ENCODE measurements at places on chromosomes 11 and 22. TPM values are rescaled to one million over a fixed set of nuclear protein-coding genes. Genes with fewer than 3 reads are reported as not detected.
A peak's percentile ranks its signal among the peaks of the same experiment; 100 is the strongest.

GRCh38 chr22:27194096-27194748 is 536.8 kb downstream of the MIAT start:
- H3K4me3 ChIP-seq, result no peak overlapping the region
- no peak for DNase-seq
- H3K27me3 ChIP-seq, result no peaks in the 10 kb centered on the region
- H3K36me3 ChIP-seq, result no peaks in the 10 kb centered on the region

DNA sequence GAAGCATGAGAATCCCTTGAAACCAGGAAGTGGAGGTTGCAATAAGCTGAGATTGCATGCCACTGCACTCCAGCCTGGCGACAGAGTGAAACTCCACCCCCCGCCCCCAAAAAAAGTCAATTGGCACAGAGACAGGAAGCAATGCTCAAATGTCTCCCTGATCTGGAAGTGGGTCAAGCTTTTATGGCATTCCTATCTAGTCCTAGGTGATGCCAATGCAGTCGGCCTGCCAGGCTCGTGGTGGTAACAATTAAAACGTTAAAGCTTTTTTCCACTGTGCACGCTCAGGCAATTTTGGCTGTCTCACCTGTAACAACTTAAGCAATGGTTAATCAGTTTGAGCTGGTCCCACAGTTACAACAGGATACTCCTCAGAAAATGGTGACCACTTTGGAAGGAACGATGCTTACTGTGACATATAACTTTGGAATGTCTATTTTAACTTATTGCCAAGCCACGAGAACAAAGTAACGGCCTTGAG is 18.9 kb upstream of the PISD start:
- peaks cover 10% of the 10 kb centered on the region for H3K4me1 ChIP-seq
- H3K27ac ChIP-seq, result peak overlapping the region; percentile 48
- no peak for DNase-seq
- peaks cover 8% of the 10 kb centered on the region for H3K36me3 ChIP-seq
- no peak overlapping the region for H3K4me3 ChIP-seq

DNA sequence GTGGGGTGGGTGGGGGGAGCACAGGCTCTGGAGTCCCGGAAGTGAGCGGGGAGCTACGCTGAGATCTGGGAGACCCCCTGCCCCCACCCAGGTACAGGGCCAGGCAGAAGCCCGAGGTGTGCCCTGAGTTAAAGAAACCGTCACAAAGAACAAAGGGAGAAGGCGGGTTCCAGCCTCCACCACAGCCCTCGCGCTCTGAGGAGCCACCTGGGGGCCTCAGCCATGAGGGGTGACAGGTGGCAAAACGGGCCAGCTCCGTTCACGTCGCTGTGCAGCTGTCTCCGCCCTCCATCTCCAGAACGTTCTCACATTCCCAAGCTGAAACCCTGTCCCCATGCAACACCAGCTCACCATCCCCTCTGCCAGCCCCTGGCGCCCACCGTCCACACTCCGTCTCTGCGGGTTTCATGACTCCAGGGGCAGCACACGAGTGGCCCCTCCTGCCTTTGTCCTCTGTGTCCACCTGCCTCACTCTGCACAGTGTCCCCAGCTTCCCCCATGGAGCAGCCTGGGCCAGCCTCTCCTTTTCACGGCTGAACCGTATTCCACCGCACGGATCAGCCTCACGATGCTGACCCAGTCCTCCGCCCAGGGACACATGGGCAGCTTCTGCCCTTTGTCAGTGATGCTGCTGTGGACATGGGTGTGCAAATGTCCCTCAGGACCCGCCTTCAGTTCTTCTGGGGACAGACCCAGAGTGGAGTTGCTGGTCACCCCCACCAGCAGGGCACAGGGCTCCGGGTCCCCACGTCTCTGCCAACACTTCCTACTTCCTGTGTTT is 1.7 kb upstream of the MUC5B start:
- H3K27ac ChIP-seq, result no peak overlapping the region
- no peak for DNase-seq
- H3K4me3 ChIP-seq, result no peak overlapping the region

GRCh38 chr11:72617080-72617762 is 57.0 kb downstream of the PDE2A start:
- H3K27ac ChIP-seq, result no peak overlapping the region
- H3K36me3 ChIP-seq, result no peaks in the 10 kb centered on the region
- H3K4me1 ChIP-seq, result no peaks in the 10 kb centered on the region
- no peak for DNase-seq

DNA sequence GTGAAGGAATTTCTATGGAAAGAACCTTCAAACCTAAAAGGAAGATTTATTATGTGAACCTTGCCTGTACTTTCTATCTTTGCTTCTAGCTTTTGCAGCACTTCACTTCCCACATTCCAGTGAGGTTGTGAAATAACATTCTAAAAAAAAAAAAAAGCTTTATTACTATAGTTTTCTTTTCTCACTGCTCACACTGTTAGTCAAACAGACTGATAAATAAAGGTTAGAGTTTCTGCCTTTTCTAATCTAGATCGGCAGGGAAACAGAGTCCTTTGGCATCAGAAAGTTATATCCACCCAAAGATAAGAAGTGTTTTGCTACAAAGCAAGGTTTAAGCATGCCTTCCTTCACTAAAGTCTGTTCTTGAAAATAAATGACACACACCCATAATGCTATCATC is 2.8 kb downstream of the AAMDC start:
- peaks cover 35% of the 10 kb centered on the region for H3K4me1 ChIP-seq
- H3K27ac ChIP-seq, result peak overlapping the region; percentile 2
- no peaks in the 10 kb centered on the region for H3K27me3 ChIP-seq
- no peak overlapping the region for H3K4me3 ChIP-seq
- no peak for DNase-seq

DNA sequence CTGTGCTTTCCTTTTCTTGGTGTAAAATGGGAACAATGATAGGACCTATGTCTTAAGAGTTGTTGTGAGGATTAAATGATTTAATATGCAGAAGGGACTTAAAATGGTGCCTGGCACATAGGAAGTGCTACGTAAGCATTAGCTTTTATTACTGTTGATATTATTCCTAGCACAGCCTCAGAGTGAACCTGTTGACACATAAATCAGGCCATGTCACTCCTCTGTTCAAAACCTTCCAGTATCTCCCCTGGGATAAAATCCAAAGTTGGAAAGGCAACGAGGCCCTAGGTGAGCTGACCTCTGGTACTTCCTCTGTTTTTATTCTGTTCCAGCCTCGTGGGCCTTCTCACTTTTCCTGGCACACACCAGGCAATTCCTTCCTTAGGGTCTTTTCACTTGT is 108.8 kb upstream of the CADM1 start:
- H3K27me3 ChIP-seq, result no peaks in the 10 kb centered on the region
- no peaks in the 10 kb centered on the region for H3K4me1 ChIP-seq
- H3K4me3 ChIP-seq, result no peak overlapping the region
- no peak for DNase-seq
- H3K27ac ChIP-seq, result no peak overlapping the region
- no peaks in the 10 kb centered on the region for H3K36me3 ChIP-seq

DNA sequence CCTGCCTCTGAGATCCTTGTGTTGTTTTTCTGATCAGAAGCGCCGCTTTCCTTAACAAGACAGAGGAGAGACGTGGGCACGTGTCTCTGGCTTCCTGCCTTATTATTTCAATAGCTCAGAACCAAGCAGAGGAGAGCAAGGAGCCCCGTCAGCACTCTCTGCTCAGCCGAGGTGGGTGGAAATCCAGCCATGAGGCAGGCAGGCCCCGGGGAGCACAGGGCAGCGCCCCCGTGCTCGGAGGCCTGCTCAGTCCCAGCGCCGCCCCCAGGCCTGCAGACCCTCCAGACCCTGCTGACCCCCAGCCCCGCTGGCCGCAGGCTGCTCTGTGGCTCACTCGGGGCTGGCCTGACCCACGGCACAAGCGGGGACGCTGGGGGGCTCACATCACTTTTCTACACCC is 162.8 kb downstream of the BRD1 start:
- H3K4me3 ChIP-seq, result no peak overlapping the region
- no peaks in the 10 kb centered on the region for H3K36me3 ChIP-seq
- no peaks in the 10 kb centered on the region for H3K4me1 ChIP-seq
- no peak for DNase-seq
- H3K27ac ChIP-seq, result no peak overlapping the region

GRCh38 chr11:130694488-130695045 is 221.7 kb downstream of the SNX19 start:
- H3K4me3 ChIP-seq, result no peak overlapping the region
- no peaks in the 10 kb centered on the region for H3K4me1 ChIP-seq
- H3K27ac ChIP-seq, result no peak overlapping the region

- H3K27ac ChIP-seq, result no peak overlapping the region
- no peak overlapping the region for H3K4me3 ChIP-seq
- no peaks in the 10 kb centered on the region for H3K27me3 ChIP-seq
Measured at GRCh38 chr22:22045571-22046335, 63.2 kb upstream of the TOP3B start.

- H3K4me1 ChIP-seq, result peaks cover 15% of the 10 kb centered on the region
- H3K36me3 ChIP-seq, result peaks cover 22% of the 10 kb centered on the region
- DNase-seq, result peak; percentile 59
- no peaks in the 10 kb centered on the region for H3K27me3 ChIP-seq
- H3K4me3 ChIP-seq, result no peak overlapping the region
Measured at GRCh38 chr11:10770626-10771254, 19.7 kb downstream of the CTR9 start.

DNA sequence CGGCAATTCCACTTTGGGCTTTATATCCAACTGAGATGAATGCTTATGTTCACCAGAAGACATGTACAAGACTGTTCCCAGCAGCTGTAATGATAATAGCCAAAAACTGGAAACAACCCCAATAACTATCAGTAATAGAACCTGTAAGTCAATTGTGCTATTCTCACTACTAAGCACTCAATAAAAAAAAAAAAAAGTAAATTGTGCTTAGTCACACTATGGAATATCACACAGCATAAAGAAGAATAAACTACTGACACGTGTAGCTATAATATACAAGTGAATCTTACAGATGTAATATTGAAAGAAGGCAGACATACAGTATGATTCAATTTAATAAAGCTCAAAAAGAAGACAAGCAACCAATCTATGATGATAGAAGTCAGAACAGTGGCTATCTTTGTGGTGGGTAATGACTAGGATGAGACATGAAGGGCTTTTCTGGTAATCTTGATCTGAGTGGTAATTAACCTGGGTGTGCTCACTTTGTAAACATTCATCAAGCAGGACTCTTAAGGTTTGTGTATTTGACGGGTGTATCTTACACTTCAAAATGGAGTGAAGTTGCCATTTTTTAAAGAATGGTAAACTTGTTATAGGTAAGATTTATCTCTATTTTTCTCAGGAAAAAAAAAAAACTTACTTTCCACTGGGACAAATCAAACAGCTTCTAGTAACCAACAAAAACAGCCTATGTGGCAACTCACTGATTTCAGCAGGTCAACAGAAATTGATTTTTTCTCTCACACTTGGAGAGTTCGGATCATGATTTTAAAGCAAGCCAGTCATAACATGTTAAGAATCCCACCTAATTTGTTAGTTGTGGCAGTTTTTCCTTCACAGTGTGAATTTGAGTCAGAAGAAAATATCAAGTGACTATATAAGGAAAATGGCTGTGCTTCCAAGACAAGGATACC is 84.2 kb downstream of the CCDC83 start:
- H3K27me3 ChIP-seq, result no peaks in the 10 kb centered on the region
- no peak overlapping the region for H3K27ac ChIP-seq
- no peaks in the 10 kb centered on the region for H3K4me1 ChIP-seq

DNA sequence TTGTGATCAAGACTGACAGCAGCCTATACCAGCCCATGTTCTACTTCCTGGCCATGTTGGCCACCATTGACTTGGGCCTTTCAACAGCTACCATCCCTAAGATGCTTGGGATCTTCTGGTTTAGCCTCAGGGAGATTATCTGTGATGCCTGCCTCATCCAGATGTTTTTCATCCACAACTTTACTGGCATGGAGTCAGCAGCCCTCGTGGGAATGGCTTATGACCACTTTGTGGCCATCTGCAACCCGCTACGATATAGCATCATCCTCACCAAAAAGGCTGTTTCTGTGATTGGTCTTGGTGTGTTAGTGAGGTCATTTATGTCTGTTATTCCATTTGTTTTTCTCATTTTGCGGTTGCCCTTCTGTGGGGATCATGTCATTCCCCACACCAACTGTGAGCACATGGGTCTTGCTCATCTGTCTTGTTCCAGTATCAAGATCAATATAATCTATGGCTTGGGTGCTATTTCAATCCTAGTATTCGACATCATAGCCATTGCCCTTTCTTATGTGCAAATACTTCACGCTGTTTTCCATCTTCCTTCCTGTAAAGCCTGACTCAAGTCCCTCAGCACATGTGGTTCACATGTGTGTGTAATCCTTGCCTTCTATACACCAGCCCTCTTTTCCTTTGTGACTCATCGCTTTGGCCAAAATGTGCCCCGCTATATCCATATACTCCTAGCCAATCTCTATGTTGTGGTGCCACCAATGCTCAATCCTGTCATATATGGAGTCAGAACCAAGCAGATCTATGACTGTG is 23.6 kb downstream of the OR52E1 start:
- no peak overlapping the region for H3K27ac ChIP-seq
- no peaks in the 10 kb centered on the region for H3K4me1 ChIP-seq
- no peak overlapping the region for H3K4me3 ChIP-seq

GRCh38 chr11:48114740-48115139 is 101.9 kb upstream of the OR4B1 start:
- peaks cover 6% of the 10 kb centered on the region for H3K4me1 ChIP-seq
- H3K36me3 ChIP-seq, result no peaks in the 10 kb centered on the region
- no peak overlapping the region for H3K4me3 ChIP-seq
- H3K27ac ChIP-seq, result no peak overlapping the region
- H3K27me3 ChIP-seq, result no peaks in the 10 kb centered on the region
- no peak for DNase-seq

DNA sequence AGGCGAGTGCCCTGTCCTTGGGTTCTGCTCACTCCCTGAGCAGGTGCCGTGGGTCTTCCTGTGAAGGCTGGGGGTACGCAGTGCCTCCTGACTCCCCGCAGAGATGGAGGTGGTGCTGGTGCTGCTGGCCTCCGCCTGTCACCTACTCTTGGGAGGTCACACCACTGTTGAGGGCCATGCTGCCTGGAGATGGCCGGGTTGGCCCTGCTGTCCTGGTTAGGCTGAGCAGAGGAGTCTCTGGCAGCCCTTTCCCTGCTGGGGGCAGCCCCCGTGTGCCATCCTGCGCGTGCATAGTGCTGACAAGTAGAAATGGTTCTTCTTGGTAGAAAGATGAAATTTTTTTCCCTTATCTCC is 49.6 kb downstream of the MUC6 start:
- no peak overlapping the region for H3K27ac ChIP-seq
- H3K4me1 ChIP-seq, result no peaks in the 10 kb centered on the region
- no peak for DNase-seq
- no peak overlapping the region for H3K4me3 ChIP-seq

DNA sequence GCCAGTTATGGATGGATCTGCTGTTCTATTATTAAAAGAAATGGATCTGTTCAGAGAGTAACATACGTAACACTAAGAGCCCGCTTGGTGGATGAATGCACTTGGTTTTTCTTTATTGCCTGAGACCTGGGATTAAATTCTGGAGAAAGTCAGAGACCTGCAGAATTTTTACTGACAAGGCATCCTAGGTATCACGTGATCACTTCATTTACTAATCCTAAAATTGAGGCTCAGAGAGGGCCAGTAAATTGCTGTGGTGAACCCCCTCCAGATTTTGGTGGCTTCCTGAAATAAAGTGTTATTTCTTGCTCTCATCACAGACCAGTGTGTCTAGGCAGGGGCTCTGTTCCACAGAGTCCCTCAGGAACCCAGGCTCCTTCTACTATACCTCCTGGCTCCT is 187.9 kb upstream of the LARGE1 start:
- H3K27me3 ChIP-seq, result peaks cover 9% of the 10 kb centered on the region
- no peaks in the 10 kb centered on the region for H3K36me3 ChIP-seq
- no peaks in the 10 kb centered on the region for H3K4me1 ChIP-seq
- H3K4me3 ChIP-seq, result no peak overlapping the region
- DNase-seq, result no peak

CCDC87 gene
- total RNA-seq, result not detected

LARGE2 gene
- total RNA-seq, result 14.5 TPM

CNTF gene
- total RNA-seq, result 1.3 TPM

MUC5B gene
- total RNA-seq, result 11.4 TPM

NF2 gene
- total RNA-seq, result 26.5 TPM

Measured in body of pancreas (tissue), 4 donors.